Foreskin melanocyte (primary cell): ENCODE measurements at places on chromosomes 2 and 18.

- no peak for DNase-seq
Measured at GRCh38 chr2:73913414-73914054, 13.1 kb upstream of the DGUOK start.

GRCh38 chr2:96241227-96241626 lies 24.6 kb downstream of the TMEM127 start:
- no peak for DNase-seq

- DNase-seq = no peak
Measured at GRCh38 chr2:181396256-181397123, 60.7 kb upstream of the ITGA4 start.

DNA sequence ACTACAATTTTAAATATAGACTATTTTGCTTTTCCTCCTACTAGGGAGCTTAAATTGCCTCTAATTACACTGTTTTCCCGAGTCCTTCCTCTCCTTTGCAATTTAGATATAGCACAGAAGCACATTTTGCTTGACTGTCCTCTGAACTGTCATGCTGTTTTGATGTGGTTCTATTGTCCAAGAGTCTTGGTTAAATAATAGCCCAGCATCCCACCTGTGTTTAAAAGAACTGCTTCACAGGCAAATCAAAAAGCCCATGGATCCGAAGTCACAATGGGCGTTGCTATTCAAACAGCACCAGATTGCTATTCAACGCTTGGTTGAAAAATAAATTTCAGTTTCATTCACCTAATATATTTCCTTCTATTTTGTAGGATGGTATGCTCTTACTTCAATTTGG lies 22.3 kb upstream of the ACTR3 start:
- DNase-seq = no peak

DNA sequence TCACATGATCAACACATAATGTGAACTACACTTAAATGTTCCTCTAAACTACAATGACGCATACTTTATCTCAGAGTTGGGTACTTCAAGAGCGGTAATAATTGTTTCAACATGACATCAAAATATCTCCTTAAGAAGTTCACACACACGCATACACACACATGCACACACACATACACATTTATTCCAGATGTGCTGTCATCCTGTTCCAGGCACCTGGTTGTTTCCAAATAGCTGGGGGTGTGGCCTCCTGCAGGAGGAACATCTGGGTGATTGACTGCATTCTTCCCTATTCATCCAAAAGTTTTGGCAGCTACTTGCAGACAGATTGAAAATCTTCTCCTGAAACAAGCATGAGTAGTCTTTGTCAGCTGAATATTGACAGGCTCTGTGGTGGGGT lies 37.9 kb upstream of the PIK3C3 start:
- no peak for DNase-seq

- no peak for DNase-seq
Measured at GRCh38 chr2:68458981-68459380, 8.1 kb downstream of the FBXO48 start.

DNA sequence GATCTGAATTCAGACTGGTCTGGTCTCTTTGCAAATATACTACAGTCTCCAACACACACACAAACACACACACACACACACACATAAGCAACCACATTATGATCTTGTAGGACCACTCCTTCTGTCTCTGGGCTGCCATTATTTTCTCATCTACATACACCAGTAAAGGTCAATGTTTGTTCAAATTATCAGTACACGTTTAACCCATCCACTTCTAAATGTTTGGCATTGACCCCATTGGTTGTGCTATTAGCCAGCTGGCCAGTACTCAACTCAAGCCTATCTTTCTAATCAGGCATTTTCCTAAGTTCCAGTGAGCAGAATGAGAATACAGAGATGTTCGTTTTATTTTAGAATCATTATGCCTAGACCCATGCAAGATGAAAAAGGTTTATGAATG lies 186.4 kb downstream of the CNTNAP5 start:
- DNase-seq = no peak

DNA sequence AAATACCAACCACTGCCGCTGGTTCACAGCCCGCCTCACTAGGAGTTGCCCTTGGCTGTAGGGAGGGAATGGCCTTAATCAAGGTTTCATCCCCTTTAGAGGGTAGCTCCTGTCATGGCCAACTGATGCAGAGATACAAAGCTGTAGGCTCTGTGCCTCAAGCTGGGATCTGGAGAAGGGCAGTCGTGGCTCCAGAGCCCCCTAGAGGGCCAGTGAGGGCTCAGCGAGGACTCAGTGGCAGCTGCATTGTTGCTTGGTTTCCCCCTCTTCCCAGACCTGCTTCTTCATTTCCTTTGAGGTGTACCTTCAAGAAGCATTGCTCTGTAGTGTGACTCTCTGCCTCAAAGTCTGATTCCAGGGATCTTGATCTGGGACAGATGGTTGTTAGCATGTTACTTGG lies 302.1 kb downstream of the LPIN1 start:
- no peak for DNase-seq

- no peak for DNase-seq
Measured at GRCh38 chr2:6394276-6394675, 471.4 kb downstream of the CMPK2 start.

- no peak for DNase-seq
Measured at GRCh38 chr2:158766524-158766923, 28.6 kb upstream of the DAPL1 start.

DNA sequence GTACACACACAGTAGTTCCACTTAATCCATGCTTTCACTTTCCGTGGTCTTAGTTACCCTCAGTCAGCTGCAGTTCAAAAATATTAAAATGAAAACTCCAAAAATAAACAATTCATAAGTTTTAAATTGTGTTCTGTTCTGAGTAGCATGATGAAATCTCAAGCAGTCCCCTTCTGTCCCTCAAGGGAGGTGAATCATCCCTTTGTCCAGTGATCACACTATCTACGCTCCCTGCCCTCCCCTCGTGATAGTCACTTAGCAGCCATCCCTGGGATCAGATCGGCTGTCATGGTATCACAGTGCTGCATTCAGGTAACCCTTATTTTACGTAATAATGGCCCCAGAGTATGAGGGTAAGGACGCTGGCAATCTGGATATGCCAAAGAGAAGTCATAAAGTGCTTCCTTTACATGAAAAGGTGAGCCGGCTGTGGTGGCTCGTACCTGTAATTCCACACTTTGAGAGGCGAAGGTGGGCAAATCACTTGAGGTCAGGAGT lies 5.8 kb upstream of the RTN4 start:
- DNase-seq = no peak
